ENCODE measurements at places on chromosomes 16 and 17.

DNA sequence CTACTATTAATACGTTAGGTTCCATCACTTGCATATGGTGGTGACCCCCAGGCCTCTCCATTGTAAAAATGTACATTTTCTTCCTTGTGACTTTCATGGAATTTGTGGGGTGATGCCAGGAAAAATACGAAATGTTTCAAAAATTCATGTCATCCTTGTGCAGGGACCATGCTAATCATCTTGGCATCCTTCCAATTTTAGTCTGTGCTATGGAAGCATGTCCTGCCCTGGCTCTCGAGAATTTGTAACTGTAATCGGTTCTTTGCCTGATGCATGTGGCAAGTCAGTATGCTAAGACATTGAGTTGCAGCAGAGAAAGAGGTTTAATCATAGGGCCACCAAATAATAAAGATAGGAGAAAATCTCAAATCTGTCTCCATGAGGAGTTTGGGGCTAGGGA lies 14.3 kb upstream of the GINS3 start:
- no peak for DNase-seq

DNA sequence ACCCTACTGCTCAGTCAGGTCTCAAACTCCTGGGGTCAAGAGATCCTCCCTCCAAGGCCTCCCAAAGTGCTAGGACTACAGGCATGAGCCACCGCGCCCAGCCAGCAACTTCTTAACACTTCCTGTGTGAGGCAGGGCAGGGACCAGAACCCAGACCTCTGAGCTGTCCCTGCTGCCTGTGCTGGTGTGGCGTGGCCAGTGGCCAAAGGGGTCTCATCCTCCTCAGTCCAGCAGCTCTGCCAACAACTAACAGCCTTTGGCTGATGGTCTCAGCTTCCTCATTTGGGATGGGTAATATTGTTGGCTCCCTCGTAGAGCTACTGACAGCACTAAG lies 1.4 kb upstream of the LLGL1 start:
- no peak for DNase-seq

DNA sequence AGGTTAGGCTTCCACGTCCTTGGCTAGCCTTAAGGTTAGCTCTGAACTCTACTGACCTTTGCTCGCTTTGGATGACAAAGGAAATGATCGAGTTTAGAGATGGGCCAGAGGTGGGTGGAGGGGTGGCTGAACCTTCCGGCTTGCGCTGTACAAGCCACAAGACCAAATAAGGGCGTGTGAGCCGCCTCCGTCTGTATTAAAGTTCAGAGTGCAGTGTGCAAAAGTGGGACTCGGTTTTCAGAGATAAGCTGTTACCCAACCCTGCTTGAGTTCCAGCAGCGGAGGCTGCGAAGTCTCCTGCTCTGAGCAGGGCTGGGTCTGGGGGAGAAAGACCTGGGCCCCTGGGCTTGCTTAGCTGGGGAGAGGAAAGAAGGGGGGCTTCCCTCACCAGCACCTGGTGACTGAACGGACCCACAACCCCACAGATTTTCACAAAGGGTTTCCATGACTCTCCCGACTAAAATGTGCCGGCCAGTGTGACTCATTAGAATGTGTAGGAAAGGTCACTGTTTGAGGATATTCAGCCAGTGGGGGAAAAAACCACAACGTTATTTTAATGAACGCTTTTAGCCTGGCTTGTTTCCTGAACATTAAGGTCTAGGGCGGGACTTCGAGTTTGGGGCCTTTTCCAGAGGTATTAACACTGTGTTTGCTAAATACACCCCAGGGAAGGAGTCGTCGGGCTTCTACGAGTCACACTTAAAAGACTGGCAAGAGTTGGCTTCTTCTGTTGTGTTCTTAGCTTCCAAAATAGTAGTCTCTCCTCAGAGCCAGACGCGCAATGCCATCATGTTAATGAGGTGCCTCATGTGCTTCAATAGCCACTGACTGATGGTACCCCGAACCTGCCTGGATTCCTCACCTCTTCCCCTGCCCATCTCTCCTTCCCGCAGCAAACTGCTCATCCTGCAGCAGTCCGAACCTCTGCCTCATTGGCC lies 67.0 kb downstream of the CENPV start:
- peak; percentile 92 for DNase-seq

- DNase-seq = no peak
These were observed 62.9 kb upstream of the CPHXL start for GRCh38 chr16:75789237-75789636.

DNA sequence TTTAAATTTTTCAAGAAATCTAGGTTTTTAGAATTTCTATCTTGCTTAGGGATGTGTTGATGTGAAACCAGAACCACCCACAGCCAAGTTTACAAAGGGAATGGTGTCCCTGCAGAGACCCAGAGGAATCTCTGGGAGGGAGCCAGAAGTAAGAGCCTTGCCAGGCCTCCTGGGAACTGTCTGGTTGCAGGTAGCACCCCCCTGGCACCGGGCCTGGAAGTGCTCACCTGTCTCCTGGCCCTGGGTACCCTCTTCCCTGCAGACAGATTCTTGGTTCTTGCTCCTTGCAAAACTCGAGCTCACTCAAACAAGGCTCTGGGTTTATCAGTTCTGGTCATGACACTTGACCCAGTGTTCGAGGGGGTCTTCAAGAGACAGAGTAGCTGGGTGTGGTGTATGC lies 24.6 kb upstream of the ZFP90 start:
- DNase-seq = no peak
